ENCODE measurements at places on chromosomes 3 and 15.

GRCh38 chr3:137165117-137165806 lies 207.5 kb downstream of the IL20RB start:
- no peak for DNase-seq

DNA sequence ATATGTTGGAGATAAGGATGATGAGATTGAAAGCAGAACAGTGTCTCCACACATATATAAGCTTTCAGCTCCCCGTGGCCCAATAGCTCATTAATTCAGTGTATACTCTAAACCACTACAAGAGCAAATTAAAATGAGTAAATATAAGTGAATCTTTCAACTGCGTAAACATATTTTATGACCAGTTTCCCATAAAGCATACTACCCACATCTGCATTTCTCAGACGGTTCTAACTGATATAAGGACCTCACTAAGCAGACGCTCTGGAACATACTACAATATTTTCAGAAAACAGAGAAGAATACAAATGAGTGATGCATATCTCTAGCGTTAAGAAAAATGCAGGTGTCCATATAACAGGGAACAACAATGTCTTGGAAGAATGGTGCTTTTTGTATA lies 73.2 kb downstream of the INO80 start:
- DNase-seq: no peak

DNA sequence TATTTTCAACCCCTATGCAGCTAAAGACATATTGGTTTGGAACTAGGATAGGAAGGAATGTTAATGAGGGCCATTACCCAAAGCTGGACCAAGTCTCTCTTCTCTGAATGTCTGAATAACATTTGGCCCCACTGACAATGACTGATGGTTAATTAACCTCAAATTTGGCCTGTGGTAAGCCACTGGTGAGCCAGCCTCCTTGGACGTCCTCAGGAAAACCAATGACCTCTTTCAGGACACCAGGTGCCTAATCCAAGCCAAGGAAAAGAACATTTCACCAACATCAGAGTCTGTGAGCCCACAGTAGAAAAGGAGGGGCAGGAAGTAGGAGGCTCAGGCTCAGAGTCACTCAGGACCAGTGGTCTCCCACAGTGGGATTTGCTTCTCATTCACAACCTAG lies 56.4 kb upstream of the ETV5 start:
- no peak for DNase-seq

GRCh38 chr3:4834403-4834866 lies 144.8 kb upstream of the BHLHE40 start:
- peak; percentile 84 for DNase-seq

DNA sequence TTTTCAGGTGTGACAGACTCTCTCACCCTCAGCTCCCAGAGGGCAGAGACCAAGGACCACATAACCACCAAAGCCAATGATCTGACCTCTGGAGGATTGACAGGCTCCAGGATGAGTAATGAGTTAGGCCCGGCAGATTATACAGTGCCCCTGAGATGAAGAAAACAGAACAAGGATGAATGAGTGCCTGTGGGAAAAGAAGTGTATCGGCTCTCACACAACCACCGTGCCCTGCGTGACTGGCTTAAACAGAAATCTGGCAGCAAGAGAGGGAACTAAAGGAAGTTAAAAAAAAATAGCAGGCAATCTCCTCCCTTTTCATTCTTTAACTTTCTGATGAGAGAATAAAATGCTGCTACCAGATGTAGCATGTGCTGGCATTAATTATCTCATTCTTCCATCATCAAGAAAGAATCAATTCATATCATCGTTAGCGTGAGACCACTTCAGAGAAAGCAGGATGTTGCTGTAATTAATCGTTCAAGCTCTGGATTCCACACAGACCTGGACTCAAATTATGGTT lies 227.5 kb upstream of the COL8A1 start:
- DNase-seq: no peak

DNA sequence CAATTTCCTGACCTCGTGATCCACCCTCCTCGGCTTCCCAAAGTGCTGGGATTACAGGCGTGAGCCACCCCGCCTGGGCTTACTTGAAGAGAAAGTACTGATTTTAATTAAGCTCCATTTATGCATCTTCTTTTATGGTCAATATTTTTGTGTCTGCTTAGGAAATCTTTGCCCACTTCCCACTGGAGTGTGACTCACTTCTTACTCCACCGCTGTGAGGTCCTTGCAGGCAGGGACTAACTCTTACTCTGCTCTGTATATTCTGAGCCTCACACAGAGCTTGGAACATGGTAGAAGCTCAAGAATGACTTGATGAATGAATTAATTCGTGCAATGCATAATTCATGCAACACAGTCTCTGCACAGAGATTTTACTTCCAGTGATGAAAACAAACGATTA lies 2.9 kb upstream of the TM4SF19 start:
- DNase-seq: no peak

DNA sequence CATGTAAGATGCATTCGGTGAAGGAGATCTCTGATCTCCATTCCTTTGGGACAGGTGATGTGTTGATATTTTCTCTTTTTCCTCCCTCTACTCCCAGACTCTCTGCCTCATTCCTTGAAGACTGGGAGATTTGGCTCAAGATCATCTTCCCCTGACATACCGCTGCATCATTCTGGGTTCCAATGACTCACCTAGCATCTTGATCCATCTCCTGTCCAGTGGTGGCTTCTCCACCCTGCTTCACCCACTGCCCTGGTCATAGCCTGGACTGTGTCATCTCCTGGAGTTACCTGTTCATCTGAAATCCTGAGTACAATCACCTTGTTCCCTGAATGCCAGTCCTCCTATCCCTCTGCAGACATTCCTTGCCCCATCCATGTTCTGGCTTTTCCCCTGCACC lies 57.4 kb upstream of the TRAK1 start:
- no peak for DNase-seq

DNA sequence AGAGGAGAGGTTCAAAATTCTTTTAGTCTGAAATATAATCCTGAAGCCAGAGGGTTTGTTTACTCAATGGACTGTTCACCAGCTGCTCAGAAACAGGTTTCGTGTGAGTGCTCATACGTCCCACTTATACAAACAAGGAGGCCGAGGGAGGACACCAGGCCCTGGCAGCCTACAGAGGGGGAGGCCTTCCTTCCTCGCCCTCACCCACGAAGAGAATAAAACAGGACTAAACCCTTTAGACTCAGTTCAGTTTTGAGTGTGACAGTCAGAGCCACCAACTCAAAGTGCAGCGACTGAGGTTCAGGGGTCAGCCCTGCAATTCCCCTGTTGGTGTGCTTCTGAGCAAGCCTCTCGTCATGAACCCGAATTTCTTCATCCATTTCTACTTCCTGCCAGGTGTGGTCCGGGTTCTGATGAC lies 17.3 kb downstream of the FAM174B start:
- no peak for DNase-seq

GRCh38 chr3:50112462-50112861 lies 23.7 kb downstream of the RBM5 start:
- no peak for DNase-seq

DNA sequence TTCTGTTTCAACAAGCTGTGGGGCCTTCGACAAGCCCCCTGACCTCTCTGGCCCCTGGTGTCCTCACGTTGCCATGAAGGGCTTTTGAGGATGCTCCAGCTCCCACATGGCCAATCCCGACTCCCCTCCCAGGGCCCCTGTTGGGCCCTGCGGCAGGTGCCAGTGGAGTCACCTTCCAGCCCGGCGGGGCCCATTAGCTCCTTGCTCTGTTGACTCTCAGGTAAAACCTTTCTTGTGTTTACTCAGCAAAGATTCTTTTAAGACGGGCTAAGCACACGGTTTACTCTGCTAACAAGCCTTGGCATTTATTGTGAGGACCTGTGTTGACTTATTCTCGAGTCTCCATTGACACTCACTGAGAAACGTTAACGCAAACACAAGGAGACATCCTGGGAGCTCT lies 15.0 kb downstream of the RPLP1 start:
- no peak for DNase-seq

DNA sequence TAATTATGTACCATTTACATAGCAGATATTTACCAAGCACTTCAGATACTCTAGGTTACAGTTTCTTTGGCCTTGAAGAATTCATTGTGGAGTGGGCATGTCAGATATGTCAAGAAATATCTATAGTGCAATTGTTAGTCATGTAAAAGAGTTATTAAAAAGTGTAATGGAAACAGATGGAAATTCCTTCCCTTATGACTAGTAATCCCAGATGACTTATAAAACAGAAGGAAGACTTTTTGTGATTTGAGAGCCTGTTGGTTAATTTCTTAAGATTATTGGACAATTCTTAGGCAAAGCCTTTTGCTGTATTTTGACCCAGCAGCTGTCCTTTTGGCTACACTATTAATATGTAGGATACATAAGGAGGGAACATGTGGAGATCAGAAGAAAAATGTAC lies 708.9 kb upstream of the NECTIN3 start:
- no peak for DNase-seq

DNA sequence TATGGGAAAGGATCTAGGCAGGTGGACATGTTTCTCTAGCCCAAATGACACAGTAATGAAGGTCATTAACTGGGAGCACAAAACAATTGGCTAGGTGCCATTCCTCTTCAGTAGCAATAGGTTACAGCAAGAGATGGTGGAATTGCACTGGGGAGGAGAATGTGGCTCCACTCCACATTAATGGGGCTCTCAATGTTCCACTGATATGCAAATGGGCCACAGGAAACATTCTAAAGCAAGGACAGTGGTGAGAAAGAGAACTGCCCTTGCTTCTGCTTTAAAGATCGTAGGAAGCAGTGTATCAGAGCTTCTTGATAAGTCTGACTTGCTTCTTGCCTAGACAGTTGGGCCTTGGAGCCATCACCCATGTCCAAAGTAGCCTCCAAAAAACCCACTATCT lies 271.4 kb upstream of the PPP2R3A start:
- DNase-seq: no peak

DNA sequence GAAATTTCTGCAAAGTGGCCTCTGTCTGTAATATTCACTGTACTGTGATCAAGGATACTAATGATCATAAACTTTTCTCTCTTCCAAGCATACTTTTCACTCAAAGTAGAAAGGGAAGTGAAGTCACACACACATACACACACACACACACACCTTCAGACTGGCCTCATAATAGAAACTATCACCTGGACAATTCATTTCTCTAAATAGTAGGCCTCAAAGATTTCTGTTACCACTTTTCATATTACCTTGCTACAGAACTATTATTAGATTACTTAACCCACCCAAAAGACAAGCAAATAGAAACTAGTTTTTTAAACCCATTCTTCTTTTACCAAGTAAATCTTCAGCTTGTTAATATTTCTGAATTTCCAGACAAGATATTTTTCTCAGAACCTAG lies 12.2 kb downstream of the CPB1 start:
- DNase-seq: no peak

- no peak for DNase-seq
Measured at GRCh38 chr3:28089527-28089897, 151.9 kb upstream of the CMC1 start.

All from activated CD4-positive, alpha-beta T cell treated with anti-CD3 and anti-CD28 coated beads for 36 hours (primary cell).